Neural crest cell (in vitro differentiated cells): ENCODE measurements at places on chromosomes 5 and 9. TPM values are rescaled to one million over a fixed set of nuclear protein-coding genes. Genes with fewer than 3 reads are reported as not detected.

GRCh38 chr5:6475626-6476312, 27.1 kb downstream of the UBE2QL1 start:
- no peak overlapping the region for H3K27ac ChIP-seq
- H3K36me3 ChIP-seq, result no peaks in the 10 kb centered on the region
- no peaks in the 10 kb centered on the region for H3K27me3 ChIP-seq
- no peaks in the 10 kb centered on the region for H3K4me1 ChIP-seq
- no peak overlapping the region for H3K4me3 ChIP-seq

DNA sequence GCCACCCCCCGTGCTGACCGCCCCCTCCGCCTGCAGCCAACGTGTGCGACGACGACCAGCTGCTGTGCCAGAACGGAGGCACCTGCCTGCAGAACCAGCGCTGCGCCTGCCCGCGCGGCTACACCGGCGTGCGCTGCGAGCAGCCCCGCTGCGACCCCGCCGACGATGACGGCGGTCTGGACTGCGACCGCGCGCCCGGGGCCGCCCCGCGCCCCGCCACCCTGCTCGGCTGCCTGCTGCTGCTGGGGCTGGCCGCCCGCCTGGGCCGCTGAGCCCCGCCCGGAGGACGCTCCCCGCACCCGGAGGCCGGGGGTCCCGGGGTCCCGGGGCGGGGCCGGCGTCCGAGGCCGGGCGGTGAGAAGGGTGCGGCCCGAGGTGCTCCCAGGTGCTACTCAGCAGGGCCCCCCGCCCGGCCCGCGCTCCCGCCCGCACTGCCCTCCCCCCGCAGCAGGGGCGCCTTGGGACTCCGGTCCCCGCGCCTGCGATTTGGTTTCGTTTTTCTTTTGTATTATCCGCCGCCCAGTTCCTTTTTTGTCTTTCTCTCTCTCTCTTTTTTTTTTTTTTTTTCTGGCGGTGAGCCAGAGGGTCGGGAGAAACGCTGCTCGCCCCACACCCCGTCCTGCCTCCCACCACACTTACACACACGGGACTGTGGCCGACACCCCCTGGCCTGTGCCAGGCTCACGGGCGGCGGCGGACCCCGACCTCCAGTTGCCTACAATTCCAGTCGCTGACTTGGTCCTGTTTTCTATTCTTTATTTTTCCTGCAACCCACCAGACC, 80.2 kb downstream of the NTNG2 start:
- H3K27ac ChIP-seq, result no peak overlapping the region
- H3K36me3 ChIP-seq, result no peaks in the 10 kb centered on the region
- peaks cover 12% of the 10 kb centered on the region for H3K4me1 ChIP-seq
- H3K4me3 ChIP-seq, result peak overlapping the region; percentile 87
- no peak for DNase-seq

DNA sequence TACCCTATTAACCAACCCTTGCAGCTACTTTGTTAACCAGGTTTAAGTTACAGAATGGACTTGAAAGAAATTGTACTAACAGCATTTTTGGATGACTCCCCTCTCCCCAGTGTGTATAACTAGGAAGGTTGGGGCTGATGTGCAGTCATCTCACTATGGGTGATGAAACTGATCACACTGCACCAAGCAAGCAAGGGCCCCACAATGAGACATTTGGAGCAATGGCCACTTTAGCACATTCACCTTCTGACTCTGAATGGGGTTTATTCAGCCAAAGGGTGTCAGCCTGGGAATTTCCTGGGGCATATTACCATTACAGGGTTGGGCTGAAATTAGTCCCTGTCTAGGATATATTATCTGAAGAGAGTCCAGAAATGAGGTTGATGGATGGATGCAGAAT, 18.7 kb upstream of the CYFIP2 start:
- no peak overlapping the region for H3K27ac ChIP-seq
- no peak for DNase-seq
- no peaks in the 10 kb centered on the region for H3K27me3 ChIP-seq
- H3K36me3 ChIP-seq, result no peaks in the 10 kb centered on the region

The CCNI2 gene
- total RNA-seq, result not detected in 2 replicates
